SW480 (cell line): ENCODE measurements at places on chromosomes 7 and 10.

- no peak for DNase-seq
Measured at GRCh38 chr10:383519-383918, 248.3 kb downstream of the ZMYND11 start.

- DNase-seq = no peak
Measured at GRCh38 chr10:124032971-124033886, 60.2 kb downstream of the CHST15 start.

DNA sequence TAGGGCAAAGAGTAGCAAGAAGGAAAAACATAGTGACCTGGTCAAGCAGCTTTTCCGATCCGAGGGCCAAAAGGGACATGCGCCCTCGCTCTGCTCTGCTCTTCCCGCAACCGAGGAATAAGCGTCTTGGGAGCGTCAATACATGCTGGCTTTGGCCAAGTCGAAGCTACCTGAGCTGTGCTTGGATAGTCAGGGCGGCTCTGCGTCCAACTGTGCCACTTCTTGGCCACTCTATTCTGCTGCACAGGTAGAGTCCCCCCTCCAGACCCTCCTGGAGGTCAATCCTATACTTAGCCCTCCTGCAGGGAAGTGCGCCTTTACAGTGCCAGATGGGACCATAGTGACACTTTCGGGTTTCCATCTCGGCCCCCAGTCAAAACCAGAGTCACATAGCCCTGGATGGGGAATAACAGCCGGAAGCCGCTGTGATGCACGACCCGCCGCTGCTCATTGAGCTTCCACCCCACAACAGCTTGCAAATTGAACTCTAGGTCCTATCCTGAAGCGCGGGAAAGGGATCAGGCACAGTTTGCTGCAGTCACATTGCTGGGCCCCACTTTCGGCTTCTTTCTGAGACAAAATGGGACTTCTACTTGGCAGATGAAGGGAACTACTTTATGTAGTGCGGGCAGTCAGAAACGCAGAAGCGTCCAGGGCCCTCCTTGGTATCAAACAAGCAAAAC lies 1.1 kb upstream of the HPSE2 start:
- DNase-seq = no peak

DNA sequence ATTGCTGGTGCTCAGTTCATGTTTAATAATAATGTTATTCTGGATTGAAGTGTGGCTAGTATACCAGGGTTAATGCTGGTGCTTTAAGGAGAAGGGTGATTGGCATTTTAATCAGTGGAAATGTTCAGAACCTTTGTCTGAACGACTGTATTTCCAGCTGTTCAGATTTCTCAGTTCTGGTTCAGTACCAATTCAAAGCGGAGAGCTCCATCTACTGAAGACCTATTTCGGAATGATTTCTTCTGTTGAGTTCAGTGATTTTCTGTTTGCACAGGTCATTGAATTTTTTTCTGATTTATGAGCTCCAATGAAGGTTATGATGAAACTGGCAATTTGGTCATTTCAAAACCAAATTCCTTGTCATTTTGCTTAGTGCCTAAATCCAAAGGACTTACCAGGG lies 160.1 kb downstream of the EXOC4 start:
- DNase-seq = no peak

GRCh38 chr7:47153576-47153975 lies 428.3 kb downstream of the TNS3 start:
- peak; percentile 20 for DNase-seq
